ENCODE measurements at places on chromosomes 6 and 20.
A peak's percentile ranks its signal among the peaks of the same experiment; 100 is the strongest.

GRCh38 chr6:42159431-42160024, 13.6 kb upstream of the GUCA1A start:
- no peak for DNase-seq

DNA sequence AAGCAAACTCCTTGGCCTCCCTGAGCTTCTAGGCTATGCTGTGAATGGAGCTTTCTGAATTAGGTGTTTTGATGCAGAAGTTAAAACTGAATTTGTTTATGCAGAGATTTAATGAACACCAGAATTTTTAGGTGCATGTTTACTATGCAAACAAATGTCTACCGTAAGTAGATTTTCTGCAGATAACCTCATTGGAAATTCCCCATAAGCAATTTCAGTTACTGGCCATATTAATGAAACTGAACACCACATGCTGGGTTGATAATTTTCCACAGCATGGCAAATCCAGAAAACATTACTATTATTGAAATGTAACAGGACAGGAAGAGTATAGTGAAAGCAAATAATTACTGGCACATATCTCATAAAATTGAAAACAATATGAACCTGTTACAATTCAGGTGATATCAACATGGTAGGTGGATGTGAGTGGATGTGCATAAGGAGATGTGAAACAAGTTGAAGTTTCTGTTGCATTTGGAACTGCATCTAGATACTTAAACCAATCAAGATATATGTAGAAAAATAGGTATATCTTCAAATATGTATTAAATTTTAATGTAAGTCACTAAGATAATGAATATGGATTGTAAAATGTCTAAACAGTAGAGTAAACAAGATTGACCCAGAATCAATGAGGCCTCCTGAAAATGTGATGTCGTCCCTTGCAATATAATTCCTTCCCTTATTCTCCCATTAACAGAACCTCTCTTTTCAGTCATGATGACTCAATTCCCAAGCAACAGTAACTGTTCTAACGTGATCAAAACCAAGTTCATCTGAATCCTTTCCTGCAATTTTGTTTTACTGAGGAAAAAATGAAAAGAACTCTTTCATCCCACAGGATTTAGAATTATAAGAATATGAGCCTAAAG, 11.0 kb downstream of the PTCHD4 start:
- no peak for DNase-seq

GRCh38 chr20:47677635-47678453, 107.4 kb downstream of the SULF2 start:
- no peak for DNase-seq

GRCh38 chr6:56954403-56955170, at the start of gene BEND6:
BEND6 (plus strand) TSS chr6:56955107; CDS start chr6:56981811, 26,704 bp downstream.
- DNase-seq = no peak

DNA sequence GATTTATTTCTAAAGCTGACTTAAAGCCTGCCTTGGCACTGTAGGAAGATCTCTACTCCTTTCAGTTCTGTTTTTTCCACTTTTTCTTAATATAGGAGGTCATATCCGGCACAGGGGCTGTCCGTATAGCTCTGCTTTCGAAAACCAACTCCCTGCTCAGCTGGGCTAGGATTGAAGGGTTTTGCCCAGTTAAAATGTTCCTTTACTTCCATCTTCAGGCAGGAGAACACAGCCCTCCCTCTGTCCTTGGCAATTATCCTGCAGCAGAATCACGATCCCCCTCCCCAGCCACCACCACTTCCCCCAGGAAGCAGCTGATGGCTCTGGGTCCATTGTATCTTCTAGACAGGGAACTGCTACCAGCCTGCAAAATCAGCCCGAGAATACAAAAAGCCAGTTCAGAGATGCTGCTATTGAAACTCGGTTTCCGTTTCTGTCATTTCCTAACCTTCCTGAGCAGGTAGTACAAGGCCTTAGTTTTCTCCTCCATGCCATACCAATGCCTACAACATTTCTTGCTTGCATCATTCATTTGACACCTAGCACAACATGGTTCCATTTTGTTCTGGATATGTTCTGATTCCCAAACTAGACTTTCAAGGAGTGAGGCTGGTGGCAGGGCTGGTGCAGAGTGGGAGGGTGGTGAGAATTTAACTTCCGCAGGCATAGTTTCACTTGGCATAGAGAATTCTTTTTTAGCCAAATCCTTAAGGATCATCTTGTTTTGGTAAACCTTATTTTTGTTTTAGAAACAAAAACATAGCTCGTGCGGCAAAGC, 53.9 kb downstream of the FAM50B start:
- no peak for DNase-seq

DNA sequence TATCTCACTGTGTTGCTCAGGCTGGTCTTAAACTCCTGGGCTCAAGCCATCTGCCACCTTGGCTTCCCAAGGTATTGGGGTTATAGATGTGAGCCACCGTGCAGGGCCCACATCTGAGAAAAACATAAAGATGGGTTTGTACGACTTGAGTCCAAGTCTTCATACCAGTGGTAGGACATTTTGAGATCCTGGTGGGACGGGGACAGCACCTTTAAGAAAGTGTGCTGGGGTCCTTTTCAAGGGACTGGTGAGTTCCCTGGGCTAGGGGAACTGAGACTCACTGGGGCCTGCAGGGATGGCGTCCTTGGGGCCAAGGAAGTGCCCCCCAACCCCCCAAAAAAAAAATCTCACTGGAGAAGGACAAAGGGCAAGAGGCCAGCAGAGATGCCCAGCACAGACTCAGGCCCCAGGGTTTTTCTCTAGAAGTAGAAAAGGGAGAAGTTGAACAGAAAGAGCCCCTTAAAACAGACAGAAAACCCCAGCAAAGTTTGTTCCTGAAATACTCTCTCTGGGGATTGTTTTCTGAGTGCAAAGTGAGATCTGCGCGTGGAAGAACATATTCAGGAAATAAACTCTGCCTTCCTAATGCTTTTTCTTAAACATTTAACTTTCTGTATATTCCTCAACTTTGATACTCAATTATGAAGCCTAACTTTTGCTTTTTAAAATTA, 10.7 kb downstream of the OSBPL2 start:
- DNase-seq = no peak

DNA sequence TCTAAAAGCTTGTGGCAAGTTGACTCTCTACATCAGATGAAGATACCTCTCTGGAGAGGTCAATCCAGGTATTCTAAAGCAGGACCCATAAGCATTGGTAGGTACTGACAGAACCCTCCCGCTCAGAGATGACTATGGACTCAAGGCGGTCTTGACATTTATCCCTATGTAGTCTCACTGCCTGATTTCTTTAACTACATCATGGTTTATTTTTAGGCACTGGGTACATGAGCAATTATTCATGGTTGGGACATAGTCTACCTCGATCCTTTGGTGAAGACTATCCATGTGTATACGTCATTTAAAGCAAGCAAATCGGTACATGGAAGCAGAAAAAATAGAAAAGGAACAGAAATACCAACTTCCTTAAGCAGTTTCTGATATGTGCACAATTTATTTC, 136.2 kb upstream of the TAB2 start:
- no peak for DNase-seq

DNA sequence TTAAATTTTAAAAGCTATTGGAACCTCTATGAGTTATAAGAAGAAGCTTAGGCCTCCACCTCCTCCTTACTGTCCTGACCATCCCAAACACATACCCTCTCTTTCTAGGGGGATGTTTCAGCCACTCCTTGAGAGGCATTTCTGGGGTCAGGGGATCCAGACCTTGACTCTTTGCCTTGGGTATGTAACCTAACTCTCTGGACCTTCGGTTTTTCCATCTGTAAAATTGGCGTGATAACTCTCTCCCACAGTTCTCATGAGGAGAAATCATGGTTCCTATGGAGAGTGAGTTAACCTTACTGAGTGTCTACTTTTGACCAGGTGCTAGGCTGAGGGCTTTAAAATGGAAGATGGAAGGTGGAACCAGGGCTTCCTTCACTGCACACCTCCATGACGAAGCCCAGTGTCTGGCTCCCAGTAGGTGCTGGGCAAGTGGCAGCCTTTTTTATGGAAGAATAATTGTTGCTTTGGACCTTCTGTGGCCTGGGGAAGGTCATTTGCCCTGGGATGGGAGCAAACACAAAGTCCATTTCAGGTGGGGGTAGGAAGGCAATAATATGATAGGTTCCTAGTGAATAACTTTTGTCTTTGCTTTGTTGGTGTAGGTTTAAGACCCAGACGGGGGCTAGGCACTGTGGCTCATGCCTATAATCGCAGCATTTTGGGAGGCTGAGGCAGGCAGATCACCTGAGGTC, 18.4 kb downstream of the FOXP4 start:
- no peak for DNase-seq

GRCh38 chr6:37850260-37850659, 30.7 kb downstream of the ZFAND3 start:
- no peak for DNase-seq

- DNase-seq = no peak
Observed at GRCh38 chr20:61667056-61667792, 398.5 kb downstream of the TAF4 start.

GRCh38 chr6:22392711-22393110, 95.9 kb upstream of the PRL start:
- DNase-seq = no peak

- DNase-seq = no peak
Observed at GRCh38 chr6:1103945-1104623, 207.8 kb upstream of the FOXQ1 start.

DNA sequence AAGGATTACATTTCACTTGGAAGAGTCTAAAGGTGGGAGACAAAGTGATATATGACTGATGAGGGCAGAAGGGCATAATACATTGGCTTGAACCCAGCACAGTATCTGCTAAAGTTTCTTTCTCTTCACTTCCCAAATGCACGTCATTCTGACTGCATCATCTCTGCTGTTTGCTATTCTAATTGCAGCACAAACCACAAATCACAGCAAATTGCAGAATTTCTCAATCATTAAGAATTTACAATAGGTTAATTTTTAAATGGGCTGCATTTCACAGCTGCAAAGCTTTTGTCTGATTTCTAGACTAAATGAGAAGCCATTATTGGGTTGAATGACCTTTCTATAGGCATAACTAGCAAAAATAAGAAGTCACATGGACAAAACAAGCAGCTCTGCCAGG, 337.0 kb downstream of the RNGTT start:
- no peak for DNase-seq

- no peak for DNase-seq
Observed at GRCh38 chr6:68247782-68248181, 387.3 kb upstream of the ADGRB3 start.

GRCh38 chr6:148455225-148455624, 112.6 kb downstream of the SASH1 start:
- DNase-seq = no peak

DNA sequence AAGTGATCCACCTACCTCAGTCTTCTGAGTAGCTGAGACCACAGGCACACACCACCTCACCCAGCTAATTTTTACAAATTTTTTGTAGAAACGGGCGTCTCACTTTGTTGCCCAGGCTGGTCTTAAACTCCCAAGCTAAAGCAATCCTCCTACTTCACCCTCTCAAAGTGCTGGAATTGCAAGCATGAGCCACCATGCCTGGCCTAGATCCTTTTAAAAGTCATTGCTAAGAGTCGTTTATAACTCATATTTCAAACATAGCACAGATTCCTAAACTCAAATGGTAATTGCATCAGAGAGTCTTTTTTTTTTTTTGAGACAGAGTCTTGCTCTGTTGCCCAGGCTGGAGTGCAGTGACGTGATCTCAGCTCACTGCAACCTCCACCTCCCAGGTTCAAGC, 7.7 kb upstream of the SAMHD1 start:
- no peak for DNase-seq

- DNase-seq = no peak
Observed at GRCh38 chr6:121426686-121427085, 8.8 kb upstream of the GJA1 start.

GRCh38 chr20:42740226-42740870, 449.4 kb downstream of the PTPRT start:
- DNase-seq = no peak

DNA sequence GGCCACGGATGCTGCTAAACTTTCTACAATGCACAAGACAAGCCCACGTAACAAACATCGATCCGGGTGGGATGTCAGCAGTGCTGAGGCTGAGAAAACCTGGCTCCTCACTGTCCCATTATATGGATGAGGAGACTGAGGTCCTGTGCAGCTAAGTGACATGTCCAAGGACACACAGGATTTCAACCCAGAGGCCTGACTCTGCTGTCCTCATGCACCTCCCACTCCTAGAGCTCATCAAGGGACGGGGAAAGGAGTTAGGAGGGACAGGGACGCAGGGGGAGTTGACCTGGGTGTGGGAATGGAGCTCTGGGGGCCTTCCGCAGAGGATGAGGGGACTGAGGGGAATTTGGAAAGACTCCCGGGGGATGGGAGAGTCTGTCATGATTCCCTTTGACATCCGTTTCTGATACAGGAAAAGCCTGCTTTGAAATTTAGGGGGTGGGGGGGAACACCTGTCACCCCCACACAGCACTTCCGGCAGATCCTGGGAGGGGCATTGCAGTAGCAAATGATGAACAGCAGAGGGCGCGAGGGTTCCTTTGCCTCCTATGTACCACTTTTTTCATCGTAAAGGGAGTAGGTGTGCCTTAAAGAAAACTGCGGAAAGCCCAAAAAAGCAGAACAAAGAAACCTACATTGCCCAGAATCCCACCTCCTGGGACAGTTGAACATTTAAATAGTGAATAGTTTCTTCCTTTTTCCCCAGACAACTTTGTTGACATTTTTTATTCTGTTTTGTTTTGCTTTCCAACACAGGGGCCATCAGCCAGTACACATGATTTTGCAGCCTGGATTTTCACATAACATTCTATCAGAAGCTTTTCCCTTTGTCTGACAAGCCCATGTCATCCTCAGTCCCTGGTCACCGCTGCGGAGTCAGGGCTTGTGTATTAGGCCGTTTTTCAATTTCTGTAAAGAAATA, 48.6 kb downstream of the SLC2A10 start:
- peak; percentile 17 for DNase-seq

DNA sequence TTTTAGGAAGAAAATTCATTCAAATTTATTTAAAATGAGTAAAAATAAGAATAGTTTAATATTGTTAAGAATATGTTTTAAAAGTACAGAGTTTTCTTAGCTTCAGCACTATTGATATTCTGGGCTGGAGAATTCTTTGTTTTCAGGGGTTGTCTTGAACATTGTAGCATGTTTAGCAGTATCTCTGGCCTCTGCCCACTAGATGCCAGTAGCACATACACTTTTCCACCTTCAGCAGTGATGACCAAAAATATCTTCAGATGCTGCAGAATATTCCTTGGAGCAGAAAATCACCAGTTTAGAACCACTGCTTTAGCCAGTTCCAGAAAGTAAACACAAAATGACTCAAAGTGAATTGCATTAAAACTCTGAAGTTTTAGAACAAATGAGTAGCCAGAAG, 19.4 kb upstream of the SDHAF4 start:
- DNase-seq = no peak

GRCh38 chr6:126069449-126069848, 83.1 kb downstream of the TRMT11 start:
- DNase-seq = no peak

DNA sequence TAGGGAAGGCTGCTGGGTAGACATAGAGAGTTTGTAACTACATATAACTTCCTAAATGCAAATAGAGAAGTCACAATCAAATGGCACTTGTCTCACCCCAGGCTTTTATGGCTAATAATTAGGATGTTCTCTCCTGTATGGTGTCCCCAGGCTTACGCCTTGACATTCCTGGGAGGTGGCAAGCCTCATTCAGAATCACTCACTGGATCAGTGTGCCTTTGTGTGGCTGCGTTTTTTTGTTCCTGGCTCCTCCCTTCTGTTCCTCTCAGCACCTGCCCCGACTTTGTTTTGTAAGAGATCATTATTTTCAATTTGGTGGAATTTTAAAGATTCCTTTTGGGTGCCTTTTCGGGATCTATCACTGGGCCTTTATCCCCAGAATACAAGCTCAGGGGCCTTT, 5.7 kb downstream of the LAMP5 start:
- DNase-seq = no peak

All from effector memory CD4-positive, alpha-beta T cell (primary cell).